ENCODE measurements at places on chromosomes 7 and 10. TPM values are rescaled to one million over a fixed set of nuclear protein-coding genes. Genes with fewer than 3 reads are reported as not detected.
A peak's percentile ranks its signal among the peaks of the same experiment; 100 is the strongest.

DNA sequence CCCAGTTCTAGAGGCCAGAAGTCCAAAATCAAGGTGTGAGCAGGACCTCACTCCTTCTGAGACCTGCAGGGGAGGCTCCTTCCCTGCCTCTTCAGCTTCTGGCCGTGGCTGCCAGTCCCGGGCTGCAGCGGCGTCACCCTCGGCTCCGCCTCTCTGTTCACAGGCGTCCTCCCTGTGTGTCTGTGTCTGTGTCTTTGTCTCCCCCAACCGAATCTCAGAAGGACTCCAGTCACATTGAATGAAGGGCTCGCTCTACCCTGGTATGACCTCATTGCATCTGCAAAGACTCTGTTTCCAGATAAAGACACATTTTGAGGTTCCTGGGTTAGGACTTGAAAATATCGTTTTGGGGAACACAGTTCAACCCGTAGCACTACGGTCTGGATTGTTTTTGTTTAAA lies 33.1 kb upstream of the GALNT11 start:
- no peaks in the 10 kb centered on the region for H3K4me1 ChIP-seq
- DNase-seq = peak; percentile 70
- no peak overlapping the region for H3K27ac ChIP-seq
- H3K27me3 ChIP-seq = peaks cover 8% of the 10 kb centered on the region

The SAMD9 gene
- 5.8 TPM for total RNA-seq

GRCh38 chr7:128443831-128444600 lies 11.7 kb upstream of the HILPDA start:
- H3K36me3 ChIP-seq = no peaks in the 10 kb centered on the region
- no peak overlapping the region for H3K27ac ChIP-seq
- DNase-seq = no peak
- H3K4me1 ChIP-seq = no peaks in the 10 kb centered on the region
- no peaks in the 10 kb centered on the region for H3K27me3 ChIP-seq

- DNase-seq = peak; percentile 30
- H3K4me3 ChIP-seq = no peak overlapping the region
- H3K36me3 ChIP-seq = no peaks in the 10 kb centered on the region
- peaks cover 37% of the 10 kb centered on the region for H3K4me1 ChIP-seq
- peaks cover 56% of the 10 kb centered on the region for H3K27me3 ChIP-seq
Measured at GRCh38 chr7:157694376-157694665, 357.5 kb downstream of the DNAJB6 start.

DNA sequence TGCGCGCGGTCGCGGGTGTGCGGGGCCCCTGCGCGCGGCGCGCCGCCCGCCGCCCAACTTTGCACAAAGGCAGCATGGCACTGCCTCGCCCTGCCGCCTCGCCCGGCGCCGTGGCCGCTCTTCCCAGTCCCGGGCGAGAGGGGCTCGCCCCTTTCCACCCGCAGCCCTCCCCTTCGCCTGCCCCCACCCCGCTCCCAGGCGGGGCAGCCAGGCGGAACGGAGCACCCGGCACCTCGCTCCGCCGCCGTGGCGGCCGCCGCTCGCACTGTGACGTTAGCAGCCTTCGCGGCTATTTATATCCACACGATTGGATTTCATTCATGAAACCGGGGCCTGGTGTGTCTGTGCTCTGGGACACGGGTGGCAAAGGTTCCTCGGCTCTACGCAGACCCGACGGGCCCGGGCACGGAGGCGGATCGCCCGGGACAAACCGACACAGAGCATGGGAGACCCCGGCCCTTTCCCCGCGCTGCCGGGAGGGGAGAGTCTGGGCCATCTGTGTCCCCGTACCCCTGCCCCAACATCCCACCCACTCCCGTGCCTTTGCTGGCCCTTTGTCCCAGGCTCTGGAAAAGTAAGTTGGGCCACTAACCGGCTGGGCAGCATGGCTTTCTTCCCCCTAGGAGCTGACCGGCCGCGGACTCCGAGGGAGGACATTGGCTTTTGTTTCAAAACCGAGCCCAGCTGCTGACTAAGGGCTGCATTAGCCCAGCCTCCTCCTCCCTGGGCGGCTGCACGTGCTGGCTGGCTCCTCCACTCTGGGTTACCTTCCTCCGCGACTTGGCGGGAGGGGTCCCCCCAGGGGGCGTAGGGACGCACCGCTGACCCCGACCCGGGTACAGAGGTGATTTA lies at the start of gene RHOBTB1:
Gene RHOBTB1 (minus strand): TSS at position 128 of the 852 bp plus-strand sequence. CDS start 32,643 bp downstream, outside the sequence.
- H3K36me3 ChIP-seq = no peaks in the 10 kb centered on the region
- H3K4me3 ChIP-seq = peak within 1 kb of the TSS; percentile 89
- peaks cover 36% of the 10 kb centered on the region for H3K4me1 ChIP-seq
- H3K27me3 ChIP-seq = no peaks in the 10 kb centered on the region

- DNase-seq = no peak
- no peaks in the 10 kb centered on the region for H3K4me1 ChIP-seq
- H3K27me3 ChIP-seq = no peaks in the 10 kb centered on the region
- H3K4me3 ChIP-seq = no peak overlapping the region
- H3K36me3 ChIP-seq = no peaks in the 10 kb centered on the region
Measured at GRCh38 chr7:108716783-108717182, 147.1 kb downstream of the DNAJB9 start.

DNA sequence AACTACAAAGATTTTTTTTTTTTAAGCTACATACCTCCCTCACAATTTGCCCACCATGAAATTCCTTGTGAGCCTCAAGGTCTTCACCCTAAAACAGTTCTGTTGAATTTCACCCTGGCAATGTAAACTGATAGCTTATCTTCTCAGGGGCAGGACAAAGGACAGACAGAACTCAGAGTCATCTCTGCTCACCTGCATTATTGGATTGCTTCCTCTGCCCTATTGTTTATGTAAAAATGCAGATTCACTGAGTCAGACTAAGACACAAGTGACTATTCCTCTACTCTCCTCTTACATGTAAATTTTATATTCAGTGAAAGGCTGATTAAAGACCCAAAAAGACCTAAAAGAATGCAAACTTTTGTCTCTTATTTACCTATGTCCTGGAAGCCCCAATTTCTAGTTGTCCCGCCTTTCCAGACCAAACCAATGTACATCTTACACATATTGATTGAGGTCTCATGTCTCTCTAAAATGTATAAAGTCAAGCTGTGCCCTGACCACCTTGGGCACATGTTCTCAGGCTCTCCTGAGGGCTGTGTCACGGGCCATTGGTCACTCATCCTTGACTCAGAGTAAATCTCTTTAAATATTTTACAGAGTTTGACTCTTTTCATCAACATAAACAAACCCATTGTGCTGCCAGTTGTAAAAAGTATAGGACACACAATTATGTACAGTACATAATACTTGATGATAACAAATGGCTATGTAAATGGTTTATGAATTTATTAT lies 440.2 kb downstream of the HTR7 start:
- H3K36me3 ChIP-seq = no peaks in the 10 kb centered on the region
- H3K4me3 ChIP-seq = no peak overlapping the region
- no peak overlapping the region for H3K27ac ChIP-seq
- no peak for DNase-seq

DNA sequence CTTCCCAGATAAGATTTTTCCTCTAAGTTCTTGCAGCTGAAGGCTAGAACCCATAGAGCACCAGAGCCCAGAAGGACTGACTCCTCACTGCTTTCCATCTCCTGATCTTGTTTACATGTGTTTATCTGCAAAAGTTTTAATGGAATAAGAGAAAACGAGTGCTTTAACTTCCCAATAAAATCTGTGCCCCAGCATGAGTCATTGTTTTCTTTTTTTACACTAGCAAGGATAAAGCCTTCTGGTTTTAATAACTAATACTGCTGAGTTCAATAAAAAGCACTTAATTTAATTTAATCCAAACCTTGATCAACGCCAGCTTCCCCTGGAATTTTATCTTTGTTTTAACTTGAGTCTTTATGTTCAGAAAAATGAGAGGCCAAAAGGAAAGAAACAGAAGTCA lies 227.6 kb downstream of the HPSE2 start:
- no peaks in the 10 kb centered on the region for H3K36me3 ChIP-seq
- no peak overlapping the region for H3K27ac ChIP-seq
- H3K27me3 ChIP-seq = no peaks in the 10 kb centered on the region
- no peak for DNase-seq
- H3K4me1 ChIP-seq = no peaks in the 10 kb centered on the region

DNA sequence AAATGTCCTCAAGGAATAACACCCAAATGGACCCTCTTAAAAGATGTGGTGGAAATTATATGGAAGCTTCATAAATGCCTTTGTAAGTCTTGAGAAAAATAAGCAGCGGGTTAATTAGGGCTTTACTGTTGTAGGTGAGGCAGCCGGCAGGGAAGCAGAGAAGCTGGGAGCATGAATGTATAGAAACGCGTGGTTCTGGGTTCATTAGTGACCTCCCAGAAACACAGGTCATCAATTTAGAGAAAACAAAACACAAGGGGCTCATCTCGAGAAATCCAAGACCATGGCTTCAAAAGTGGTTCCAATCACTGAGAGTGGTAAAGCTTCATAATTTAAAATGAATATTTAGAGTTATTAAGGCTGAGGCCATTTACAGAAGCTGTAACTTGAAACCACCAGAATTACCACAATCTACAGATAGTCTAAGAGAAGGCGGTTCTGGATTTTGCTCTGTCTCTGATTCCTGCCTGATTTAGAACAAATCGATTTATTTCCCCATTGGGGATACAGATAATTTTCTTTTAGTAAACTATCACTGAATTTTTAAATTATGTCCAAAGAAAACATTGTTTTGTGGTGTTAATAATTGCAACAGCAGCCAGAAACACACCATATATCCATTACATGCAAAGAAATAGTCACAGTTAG lies 20.7 kb downstream of the GARIN1A start:
- no peak for DNase-seq
- no peaks in the 10 kb centered on the region for H3K36me3 ChIP-seq
- no peak overlapping the region for H3K27ac ChIP-seq

DNA sequence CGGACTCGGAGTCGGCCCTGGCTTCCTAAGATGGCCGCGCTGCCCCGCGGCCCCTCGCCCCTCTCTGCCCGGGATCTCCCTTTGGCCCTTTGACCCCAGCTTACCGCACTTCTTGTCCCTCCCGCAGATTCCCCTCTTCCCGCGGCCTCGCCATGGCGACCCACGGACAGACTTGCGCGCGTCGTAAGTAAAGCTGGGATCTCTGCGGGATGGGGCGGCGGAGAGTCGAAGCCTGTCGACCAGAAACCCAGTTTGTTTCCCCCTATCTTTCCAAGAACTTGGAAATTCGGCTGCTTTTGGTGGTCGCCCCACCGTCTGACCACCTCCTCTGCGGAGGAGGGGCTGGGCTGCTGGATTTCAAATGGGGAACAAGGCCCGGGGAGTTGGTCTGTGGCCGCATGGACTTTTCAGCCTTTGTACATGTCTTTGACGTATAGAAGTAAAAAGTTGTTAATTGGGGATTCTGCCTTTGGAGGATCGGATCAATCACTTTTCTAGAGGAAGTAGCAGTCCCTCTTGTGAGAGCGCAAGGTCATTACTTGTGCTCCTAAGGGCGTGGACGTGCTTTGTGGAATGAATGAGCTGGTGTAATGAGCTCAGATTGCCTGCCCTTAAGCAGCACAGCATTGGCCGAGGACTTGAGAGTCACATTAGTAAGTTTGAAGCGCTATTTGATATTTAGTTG lies 553 bp downstream of the VDAC2 start:
- peaks cover 27% of the 10 kb centered on the region for H3K36me3 ChIP-seq
- no peaks in the 10 kb centered on the region for H3K27me3 ChIP-seq
- peak overlapping the region; percentile 100 for H3K27ac ChIP-seq
- peak overlapping the region; percentile 70 for H3K4me3 ChIP-seq

DNA sequence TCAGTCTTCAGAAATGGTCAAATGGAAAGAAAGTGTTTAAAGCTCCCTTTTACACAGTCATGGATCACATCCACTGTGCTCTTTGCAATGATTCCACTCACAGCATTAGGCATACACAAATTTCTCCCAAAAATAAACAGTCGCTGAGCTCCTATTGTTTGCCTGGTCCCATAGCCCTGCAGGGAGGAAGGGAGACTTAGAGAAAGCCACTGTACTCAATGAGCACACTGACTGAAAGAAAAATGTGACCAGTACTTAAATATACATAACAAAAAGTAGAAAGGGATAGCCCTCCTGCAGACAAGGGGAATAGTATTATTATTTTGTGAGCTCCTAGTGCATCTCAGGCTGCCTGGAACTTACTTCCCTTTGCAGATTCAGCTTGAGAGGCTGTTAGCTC lies 853.2 kb downstream of the GRID1 start:
- H3K4me3 ChIP-seq = no peak overlapping the region
- no peaks in the 10 kb centered on the region for H3K27me3 ChIP-seq
- no peak for DNase-seq
- H3K27ac ChIP-seq = no peak overlapping the region
- no peaks in the 10 kb centered on the region for H3K36me3 ChIP-seq

The HOXA2 gene
- 3.0 TPM for total RNA-seq

- no peak overlapping the region for H3K4me3 ChIP-seq
- no peak for DNase-seq
- H3K4me1 ChIP-seq = no peaks in the 10 kb centered on the region
- H3K27ac ChIP-seq = no peak overlapping the region
- H3K36me3 ChIP-seq = no peaks in the 10 kb centered on the region
Measured at GRCh38 chr7:127913686-127914085, 117.6 kb downstream of the LRRC4 start.

The ENKUR gene
- not detected for total RNA-seq

DNA sequence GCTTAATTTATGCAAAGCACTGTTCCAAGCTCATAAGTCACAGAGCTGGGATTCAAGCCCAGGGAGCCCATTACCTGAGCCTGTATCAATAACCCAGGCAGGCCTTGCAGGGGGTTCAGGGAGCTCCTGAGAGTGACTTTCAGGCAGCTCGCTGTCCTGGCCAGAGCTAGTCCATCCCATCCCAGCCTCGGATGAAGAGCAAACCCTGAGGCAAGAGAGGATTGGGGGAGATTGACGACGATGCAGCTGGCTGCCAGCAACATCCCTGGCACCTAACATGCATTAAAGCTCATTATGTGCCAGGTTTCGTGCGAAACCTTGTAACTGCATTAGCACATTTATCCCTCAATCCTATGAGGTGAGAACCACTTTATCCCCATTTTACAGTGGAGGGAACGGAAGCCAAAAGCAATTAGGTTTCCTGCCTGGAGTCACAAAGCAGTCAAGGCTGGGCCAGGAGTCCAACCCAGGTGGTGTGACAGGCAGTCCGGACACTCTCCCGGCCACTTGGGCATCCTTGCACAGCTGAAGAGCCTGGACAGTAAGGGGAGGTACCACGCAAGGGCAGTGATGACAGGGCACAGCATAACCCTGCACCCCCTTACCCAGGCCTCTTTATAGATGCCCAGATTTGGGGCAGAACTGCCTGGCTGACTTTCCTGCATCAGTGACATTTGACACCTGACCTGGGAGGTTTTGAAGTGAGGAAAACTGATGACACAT lies 129.8 kb upstream of the CHST15 start:
- no peak overlapping the region for H3K27ac ChIP-seq
- no peak for DNase-seq
- no peaks in the 10 kb centered on the region for H3K27me3 ChIP-seq

DNA sequence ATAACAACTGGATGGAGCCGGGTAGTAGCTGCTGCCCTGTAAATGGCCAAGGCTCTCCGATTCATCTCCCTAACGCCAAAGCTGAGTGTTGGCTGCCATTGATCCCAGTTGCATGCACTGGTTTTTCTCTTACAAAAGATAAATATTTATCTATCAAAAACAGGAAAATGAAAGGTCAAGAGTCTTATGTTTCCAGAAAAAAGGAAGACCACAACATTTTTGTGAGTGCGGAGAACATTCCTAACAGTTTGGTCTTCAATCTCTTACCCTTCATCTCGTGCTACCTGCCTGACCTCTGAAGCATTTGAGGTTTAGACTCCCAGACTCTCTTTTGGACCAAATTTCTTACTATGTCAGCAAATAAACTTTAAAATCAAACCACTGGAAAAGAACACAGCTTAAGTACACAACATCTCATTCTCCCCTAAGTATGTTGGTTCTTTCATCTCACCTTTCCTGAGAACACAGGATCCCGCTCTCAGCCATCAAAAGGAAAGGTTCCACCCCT lies 61.6 kb downstream of the SORBS1 start:
- peaks cover 87% of the 10 kb centered on the region for H3K4me1 ChIP-seq
- no peak overlapping the region for H3K4me3 ChIP-seq
- H3K27ac ChIP-seq = peak overlapping the region; percentile 98
- H3K36me3 ChIP-seq = no peaks in the 10 kb centered on the region
- DNase-seq = no peak
